ENCODE measurements at places on chromosomes 12 and 14. TPM values are rescaled to one million over a fixed set of nuclear protein-coding genes. Genes with fewer than 3 reads are reported as not detected.

GRCh38 chr12:131097202-131098177 is 143.8 kb downstream of the ADGRD1 start:
- peaks cover 17% of the 10 kb centered on the region for H3K27me3 ChIP-seq
- peaks cover 10% of the 10 kb centered on the region for H3K4me1 ChIP-seq
- no peak overlapping the region for H3K4me3 ChIP-seq
- no peak overlapping the region for H3K27ac ChIP-seq

- no peak overlapping the region for H3K27ac ChIP-seq
- H3K36me3 ChIP-seq, result no peaks in the 10 kb centered on the region
- no peaks in the 10 kb centered on the region for H3K27me3 ChIP-seq
- H3K4me3 ChIP-seq, result no peak overlapping the region
- no peaks in the 10 kb centered on the region for H3K4me1 ChIP-seq
- no peak for DNase-seq
These were observed 305.5 kb downstream of the CEP128 start for GRCh38 chr14:80636071-80636470.

CLEC4D gene
- total RNA-seq, result not detected

PTGDR gene
- total RNA-seq, result 1.2 TPM

KLHL33 gene
- 0.08 TPM for total RNA-seq

ACIN1 gene
- total RNA-seq, result 107 TPM

GRCh38 chr14:50260511-50260910 is 29.1 kb upstream of the SOS2 start:
- peaks cover 8% of the 10 kb centered on the region for H3K36me3 ChIP-seq
- no peak overlapping the region for H3K4me3 ChIP-seq
- H3K4me1 ChIP-seq, result no peaks in the 10 kb centered on the region
- H3K27ac ChIP-seq, result no peak overlapping the region
- H3K27me3 ChIP-seq, result no peaks in the 10 kb centered on the region
- no peak for DNase-seq

RASAL1 gene
- total RNA-seq, result 35.8 TPM

SIX1 gene
- total RNA-seq, result 0.64 TPM

DNA sequence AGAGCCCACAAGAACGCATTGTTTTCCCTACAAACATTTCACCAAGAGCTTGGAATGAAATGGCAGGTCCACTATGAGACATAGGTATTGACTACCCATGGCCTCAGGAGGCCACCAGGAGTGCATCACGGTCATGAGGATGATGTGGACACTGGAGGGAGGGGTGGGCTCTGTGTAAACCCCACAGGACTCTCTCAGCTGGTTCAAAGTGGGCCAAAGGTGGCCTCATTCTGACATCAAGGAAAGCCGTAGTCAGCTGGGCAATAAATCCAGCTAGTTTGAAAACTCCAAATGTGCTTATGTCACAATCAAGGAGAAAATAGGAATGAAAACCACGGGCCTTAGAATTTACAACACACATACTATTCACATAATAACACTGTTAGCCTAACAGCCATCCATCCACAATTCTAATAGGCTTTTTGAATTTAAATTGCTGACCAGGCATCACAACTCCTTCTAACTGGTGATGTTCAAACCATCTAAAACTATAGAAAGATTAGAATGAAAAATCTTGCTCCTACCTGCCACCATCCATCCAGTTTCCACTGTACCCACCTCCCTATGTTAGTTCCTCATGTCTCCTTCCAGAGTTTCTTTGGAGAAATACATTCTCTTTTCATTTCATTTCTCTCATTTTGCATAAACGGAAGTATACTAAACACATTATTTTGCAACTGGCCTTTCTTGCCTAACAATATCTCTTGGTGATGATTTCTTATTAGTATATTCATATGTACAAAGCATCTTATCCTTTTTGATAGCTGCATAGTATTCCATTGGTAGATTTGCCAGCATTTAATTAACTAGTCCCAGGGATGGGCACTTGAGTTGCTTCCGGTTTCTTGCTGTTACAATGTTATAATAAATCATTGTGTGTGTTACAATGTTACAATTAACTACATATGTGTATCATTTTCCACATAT is 21.5 kb downstream of the CMKLR1 start:
- H3K36me3 ChIP-seq, result no peaks in the 10 kb centered on the region
- DNase-seq, result no peak
- H3K27me3 ChIP-seq, result peaks cover 5% of the 10 kb centered on the region
- peaks cover 16% of the 10 kb centered on the region for H3K4me1 ChIP-seq
- H3K27ac ChIP-seq, result no peak overlapping the region

SYT1 gene
- not detected for total RNA-seq

GRCh38 chr12:130161261-130162243 is 712 bp upstream of the FZD10 start:
- peaks cover 44% of the 10 kb centered on the region for H3K4me1 ChIP-seq
- DNase-seq, result no peak
- no peaks in the 10 kb centered on the region for H3K36me3 ChIP-seq
- H3K27me3 ChIP-seq, result peaks cover 55% of the 10 kb centered on the region
- H3K4me3 ChIP-seq, result peak overlapping the region; percentile 58
- H3K27ac ChIP-seq, result peak overlapping the region; percentile 56

OAS2 gene
- 4.2 TPM for total RNA-seq

GRCh38 chr12:46892034-46892705 is 66.4 kb upstream of the SLC38A4 start:
- no peaks in the 10 kb centered on the region for H3K4me1 ChIP-seq
- H3K27ac ChIP-seq, result no peak overlapping the region
- H3K36me3 ChIP-seq, result no peaks in the 10 kb centered on the region
- no peaks in the 10 kb centered on the region for H3K27me3 ChIP-seq
- DNase-seq, result no peak

DNA sequence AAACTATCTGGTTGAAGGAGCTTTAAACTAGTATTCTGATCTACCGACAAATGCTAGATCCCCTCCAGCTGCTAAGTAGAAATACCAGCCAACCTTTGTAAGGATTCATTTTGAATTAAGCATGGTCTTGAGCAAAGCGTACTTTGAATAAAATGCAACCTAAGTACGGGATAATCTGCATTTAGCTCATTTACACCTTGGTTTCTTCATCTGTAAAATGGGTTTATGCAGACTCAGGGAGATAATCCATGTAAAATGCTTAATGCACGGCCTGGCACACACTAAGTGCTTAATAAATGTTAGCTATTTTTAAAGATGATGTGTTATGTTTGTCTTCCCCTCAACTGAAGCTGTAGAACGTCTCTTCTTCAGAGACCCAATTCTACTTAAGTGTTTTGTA is 15.9 kb downstream of the EGLN3 start:
- H3K4me1 ChIP-seq, result peaks cover 26% of the 10 kb centered on the region
- no peak overlapping the region for H3K4me3 ChIP-seq
- no peak for DNase-seq
- no peaks in the 10 kb centered on the region for H3K36me3 ChIP-seq

CPNE6 gene
- not detected for total RNA-seq

GRCh38 chr14:95498622-95499353 is 17.7 kb downstream of the SYNE3 start:
- no peaks in the 10 kb centered on the region for H3K27me3 ChIP-seq
- no peak for DNase-seq
- peak overlapping the region; percentile 1 for H3K27ac ChIP-seq
- no peak overlapping the region for H3K4me3 ChIP-seq
- H3K36me3 ChIP-seq, result no peaks in the 10 kb centered on the region

DNA sequence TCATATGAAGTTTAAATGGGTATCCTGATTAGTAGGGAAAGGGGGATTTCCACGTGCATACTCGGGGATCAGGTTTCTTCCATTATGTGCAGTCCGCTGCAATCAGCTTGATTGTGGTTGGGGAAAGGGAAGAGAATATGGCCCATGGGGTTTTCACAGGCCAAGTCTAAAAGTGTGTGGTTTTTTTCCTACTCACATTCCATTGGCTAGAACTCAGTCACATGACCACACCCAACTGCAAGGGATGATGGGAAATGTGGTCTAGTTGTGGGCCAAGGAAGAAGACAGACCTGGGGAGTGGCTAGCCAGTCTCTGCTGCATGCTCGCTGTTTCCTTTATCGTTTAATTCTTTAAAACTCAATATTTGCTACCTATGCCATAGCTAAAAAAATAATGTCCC is 105.1 kb downstream of the PRIMA1 start:
- H3K4me3 ChIP-seq, result no peak overlapping the region
- peaks cover 2% of the 10 kb centered on the region for H3K27me3 ChIP-seq
- no peak overlapping the region for H3K27ac ChIP-seq

DNA sequence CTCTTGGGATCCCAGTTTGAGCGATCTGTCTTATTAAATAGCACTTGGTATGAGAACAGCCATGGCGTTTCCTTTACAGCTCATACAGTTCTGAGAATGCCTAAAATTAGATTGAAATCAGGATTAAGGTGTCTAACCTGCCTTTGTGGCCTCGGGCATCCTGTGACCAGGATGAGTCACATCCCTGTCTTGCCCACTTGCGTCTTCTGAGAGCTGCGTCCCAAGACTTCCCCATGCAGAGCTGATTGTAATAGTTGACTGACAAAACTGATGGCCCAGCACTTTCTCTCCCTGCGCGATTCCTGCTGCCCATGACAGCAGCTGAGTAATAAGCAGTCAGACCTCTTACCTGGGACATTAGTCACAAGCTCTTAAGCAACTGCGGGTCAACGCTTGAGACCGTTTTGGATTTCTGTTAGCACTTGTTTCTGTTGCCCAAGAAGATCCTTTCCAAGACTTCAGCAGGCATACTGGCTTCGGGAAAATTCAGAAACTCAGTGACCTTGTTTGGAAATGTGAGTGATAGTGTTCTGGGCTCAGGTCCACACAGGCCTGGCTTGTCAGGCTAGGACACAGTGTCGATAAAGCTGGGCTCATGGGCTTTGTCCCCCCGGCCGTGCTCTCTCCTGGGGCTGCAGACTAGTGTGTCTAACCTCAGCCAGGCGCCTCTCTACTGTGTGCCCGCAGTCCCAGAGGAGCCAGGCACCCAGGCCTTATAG is 169.9 kb upstream of the HIF1A start:
- H3K4me1 ChIP-seq, result peaks cover 52% of the 10 kb centered on the region
- H3K27me3 ChIP-seq, result no peaks in the 10 kb centered on the region
- H3K4me3 ChIP-seq, result no peak overlapping the region
- H3K36me3 ChIP-seq, result peaks cover 3% of the 10 kb centered on the region
- peak overlapping the region; percentile 77 for H3K27ac ChIP-seq

DNA sequence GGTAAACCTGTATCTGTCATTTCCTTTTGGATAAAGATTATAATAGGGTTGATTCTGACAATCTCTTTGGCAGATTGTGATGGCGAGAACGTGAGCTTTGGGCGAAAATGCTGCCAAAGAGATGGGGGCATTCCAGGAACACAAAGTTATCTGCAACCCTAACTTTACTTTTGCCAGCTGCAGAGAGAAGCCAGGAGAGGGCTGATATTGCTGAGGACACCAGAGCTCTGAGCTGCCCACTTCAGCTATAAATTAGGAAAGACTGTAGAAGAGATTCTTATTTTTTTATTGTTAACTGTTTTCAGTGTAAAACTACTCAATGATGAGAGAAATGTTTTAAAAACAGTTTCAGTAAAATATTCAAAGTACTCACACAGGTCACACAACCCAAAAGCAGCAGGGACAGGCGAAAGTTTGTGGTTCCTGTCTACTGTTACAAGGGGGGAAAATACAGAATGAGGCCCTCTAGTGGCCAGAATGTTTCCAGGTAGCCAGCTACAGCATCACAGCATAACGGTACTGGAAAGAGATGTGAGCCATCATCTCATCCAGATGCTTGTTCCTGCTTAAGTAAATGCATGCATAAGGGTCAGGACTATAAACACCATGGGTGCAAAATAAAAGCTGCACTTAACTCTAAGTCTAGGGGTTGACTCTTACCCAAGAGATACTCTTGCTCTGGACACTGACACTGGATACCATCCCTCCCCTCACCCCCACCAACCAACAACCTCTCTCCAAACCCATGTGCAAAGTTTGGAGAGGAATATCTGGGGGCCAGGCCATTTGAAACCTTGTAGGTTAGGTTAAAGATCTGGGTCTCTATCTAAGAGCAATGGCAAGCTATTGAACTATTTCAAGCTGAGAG is 498.4 kb downstream of the RMST start:
- no peaks in the 10 kb centered on the region for H3K36me3 ChIP-seq
- no peak for DNase-seq
- no peak overlapping the region for H3K27ac ChIP-seq
- no peaks in the 10 kb centered on the region for H3K27me3 ChIP-seq

GRCh38 chr14:99036611-99037293 is 235.2 kb downstream of the BCL11B start:
- no peaks in the 10 kb centered on the region for H3K27me3 ChIP-seq
- DNase-seq, result no peak
- H3K27ac ChIP-seq, result peak overlapping the region; percentile 71
- peak overlapping the region; percentile 21 for H3K4me3 ChIP-seq
- no peaks in the 10 kb centered on the region for H3K36me3 ChIP-seq
- peaks cover 19% of the 10 kb centered on the region for H3K4me1 ChIP-seq
